ENCODE measurements at places on chromosomes 7 and 10. TPM values are rescaled to one million over a fixed set of nuclear protein-coding genes. Genes with fewer than 3 reads are reported as not detected.

GRCh38 chr7:74479066-74479781 lies 25.5 kb downstream of the GTF2IRD1 start:
- DNase-seq = no peak

DNA sequence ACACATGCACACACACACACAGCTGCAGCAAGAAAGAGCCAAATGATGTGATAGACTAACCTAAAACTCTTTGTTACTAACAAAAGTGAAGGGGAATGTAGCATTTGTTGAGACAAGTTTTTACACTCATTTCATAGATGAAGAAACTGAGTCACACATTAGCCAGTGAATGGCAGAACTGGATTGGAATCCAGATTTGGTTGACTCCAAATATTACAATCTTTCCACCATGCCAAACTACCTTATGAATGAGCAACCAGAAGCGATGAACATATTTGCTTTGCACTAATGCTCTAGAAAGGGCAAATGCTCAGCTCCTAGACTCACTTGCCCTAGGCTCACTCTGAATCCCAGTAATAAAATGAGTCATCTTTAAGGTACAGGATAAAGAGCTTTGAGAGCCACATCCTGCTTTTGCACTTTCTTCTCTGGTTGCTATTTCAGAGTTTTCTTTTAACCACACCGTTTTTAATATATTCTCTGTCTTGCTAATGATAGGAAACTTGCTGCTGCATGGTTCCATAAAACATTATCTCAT lies 111.9 kb downstream of the GPAM start:
- DNase-seq = no peak

The C10orf105 gene
- total RNA-seq = 0.11 TPM

- DNase-seq = no peak
These were observed 105.4 kb upstream of the BET1 start for GRCh38 chr7:94109556-94109955.

The TMEM236 gene
- 0.04 TPM for total RNA-seq

DNA sequence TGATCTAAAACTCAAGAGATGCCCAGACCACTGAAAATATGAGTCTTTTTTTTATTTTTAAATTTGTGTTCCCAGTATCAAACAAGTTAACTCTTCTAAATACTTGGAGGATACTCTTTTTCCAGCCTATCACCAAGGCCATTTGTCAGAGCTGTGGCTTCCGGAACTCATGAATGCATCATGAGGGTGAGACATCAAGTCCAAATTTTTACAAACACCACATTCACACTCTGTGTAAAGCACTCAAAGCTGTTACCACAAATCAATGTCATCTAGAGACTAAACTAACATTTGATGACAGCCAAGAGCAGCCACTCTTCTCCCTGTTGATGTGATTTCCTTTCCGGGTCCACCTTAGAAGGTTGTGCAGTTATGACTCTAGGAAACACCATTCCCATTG lies 43.8 kb upstream of the ARID5B start:
- DNase-seq = no peak

- no peak for DNase-seq
These were observed 49.5 kb downstream of the SFMBT2 start for GRCh38 chr10:7361316-7361715.

The CCL24 gene
- not detected for total RNA-seq

Measured in mesothelial cell of epicardium (in vitro differentiated cells).